Epithelial cell of proximal tubule (primary cell): ENCODE measurements at places on chromosomes 2 and 18. TPM values are rescaled to one million over a fixed set of nuclear protein-coding genes. Genes with fewer than 3 reads are reported as not detected.

- no peak for DNase-seq
Observed at GRCh38 chr2:54523324-54523959, 67.3 kb downstream of the SPTBN1 start.

DNA sequence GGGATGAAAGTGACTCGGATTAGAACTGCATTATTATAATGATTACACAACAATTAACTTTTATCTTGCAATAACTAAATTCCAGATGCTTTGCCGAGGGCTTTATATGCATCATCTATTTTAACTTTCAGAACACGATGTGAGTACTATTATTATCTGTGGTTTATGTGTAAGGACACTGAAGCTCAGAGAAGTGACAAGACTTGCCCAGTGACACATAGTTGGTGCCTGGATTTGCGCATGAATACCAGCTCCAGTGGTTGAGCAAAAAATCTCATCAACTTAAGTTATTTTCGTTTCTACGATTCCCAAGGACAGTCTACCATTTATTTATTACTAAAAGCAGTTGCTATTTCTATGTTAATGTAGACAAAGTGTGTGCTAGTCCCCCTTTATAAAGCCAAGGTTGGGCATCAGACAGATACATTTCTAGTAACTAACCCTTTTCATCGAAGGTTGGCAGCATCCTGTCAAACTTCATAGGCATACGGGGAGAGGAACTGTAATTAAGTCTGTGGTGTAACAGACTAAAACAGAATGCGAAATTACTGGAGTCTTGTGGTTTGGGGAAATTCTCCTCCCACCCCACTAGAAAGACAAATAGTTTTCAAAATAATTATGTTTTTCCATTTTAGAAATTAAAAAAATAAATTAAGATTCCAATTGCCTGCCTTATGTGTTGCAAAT is 73.2 kb upstream of the BOD1L2 start:
- DNase-seq = no peak

Gene TDRD15
- total RNA-seq = not detected in 2 replicates

- peak; percentile 59 for DNase-seq
Observed at GRCh38 chr18:12376754-12377555, at the start of gene AFG3L2. TSS of gene AFG3L2 (minus strand) at chr18:12377227. CDS start at chr18:12377082, 145 bp downstream.

DNA sequence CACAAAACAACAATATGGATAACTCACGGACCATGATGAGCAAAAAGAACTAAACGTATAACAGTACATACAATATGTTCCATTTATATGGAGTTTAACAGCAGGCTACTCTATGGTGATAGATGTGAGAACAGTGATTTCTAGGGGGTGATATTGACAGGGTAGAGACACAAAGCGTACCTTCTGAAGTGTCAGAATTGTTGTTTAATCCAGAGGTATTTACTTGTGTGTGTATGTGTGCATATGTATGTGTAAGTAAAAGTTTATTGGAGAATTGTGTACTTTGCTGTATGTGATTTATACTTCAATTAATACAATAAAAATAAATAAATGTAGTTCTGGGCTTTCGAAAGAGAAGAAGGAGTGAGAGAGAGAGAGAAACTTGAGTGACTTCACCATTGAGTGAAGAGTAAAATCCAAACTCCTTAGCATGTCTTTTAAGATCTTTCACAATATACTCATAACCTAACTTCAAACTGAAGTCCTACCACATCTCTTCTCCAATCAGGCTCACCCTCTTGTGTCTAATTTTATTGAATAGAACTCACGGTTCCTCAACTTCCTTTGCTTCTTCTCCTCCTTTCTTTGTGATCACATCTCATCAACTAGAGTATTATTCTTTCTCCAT is 126.0 kb upstream of the KLF7 start:
- DNase-seq = no peak

Gene C2orf78
- not detected in 2 replicates for total RNA-seq

DNA sequence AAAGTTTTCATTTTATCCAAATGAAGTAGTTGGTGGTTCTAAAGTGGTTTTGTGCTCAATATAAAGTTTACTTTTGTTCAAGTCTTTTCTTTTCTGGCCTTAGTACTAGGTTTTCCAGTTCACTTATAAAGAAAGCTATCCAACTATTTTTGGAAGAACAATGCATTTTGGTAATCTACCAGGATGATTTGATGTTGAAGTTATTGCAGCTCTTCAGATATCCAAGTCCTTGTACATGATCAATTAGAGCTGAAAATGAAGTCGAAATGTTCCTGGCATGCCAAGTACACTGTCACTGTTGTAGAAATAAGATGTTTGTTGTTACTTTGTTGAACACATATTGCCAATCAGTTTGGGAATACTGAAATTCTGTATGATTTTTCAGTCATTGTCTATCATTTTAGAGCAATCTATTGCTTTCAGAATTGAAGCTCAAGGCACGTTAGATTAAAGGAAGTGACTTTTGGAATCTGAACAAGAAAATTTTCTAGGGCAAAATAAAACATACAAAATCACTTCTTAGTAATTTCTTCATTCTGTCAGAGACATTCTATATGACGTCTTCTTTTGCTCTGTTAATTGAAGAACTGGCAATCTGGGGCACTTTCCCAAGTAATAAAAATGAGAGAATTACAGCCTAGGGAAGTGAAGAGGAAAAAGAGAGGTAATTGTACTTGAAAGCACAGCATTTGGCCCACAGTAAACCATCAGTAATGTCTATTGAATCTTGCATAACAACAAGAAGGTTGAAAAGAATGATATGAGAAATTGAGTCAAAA is 232.3 kb downstream of the MREG start:
- no peak for DNase-seq

- no peak for DNase-seq
Observed at GRCh38 chr2:207240649-207241048, 74.9 kb upstream of the KLF7 start.
